ENCODE measurements at places on chromosomes 3 and 15. TPM values are rescaled to one million over a fixed set of nuclear protein-coding genes. Genes with fewer than 3 reads are reported as not detected.

APH1B gene
- total RNA-seq, result 31.8 TPM

CLRN1 gene
- not detected for total RNA-seq

ZDHHC19 gene
- not detected for total RNA-seq

GOLGA8J gene
- not detected for total RNA-seq

GNAT1 gene
- total RNA-seq, result not detected

CHST2 gene
- total RNA-seq, result 2.3 TPM

AQR gene
- total RNA-seq, result 18.0 TPM
